ENCODE measurements at places on chromosomes 11 and 22. TPM values are rescaled to one million over a fixed set of nuclear protein-coding genes. Genes with fewer than 3 reads are reported as not detected.
A peak's percentile ranks its signal among the peaks of the same experiment; 100 is the strongest.

The NEU3 gene
- 14.2 TPM for polyA plus RNA-seq

The PKDREJ gene
- 0.41 TPM for polyA plus RNA-seq

The GDPD4 gene
- polyA plus RNA-seq = 0.67 TPM

The FOLR1 gene
- 4.4 TPM for polyA plus RNA-seq

The MS4A8 gene
- 5.8 TPM for polyA plus RNA-seq

The OR8B4 gene
- not detected for polyA plus RNA-seq

The SCGB1D2 gene
- polyA plus RNA-seq = not detected

The MAP6 gene
- polyA plus RNA-seq = 7.6 TPM

The SAA4 gene
- not detected for polyA plus RNA-seq

- DNase-seq = peak; percentile 76
These were observed at the start of gene INPPL1 for GRCh38 chr11:72224564-72225410. Gene INPPL1, plus strand, starts transcription at chr11:72224767. Its CDS starts 218 bp downstream, at chr11:72224985.

GRCh38 chr22:29470159-29470855 is 9.7 kb upstream of the NEFH start:
- peak; percentile 57 for DNase-seq

- peak; percentile 61 for DNase-seq
These were observed 20.0 kb downstream of the MARK2 start for GRCh38 chr11:63858628-63859550.

DNA sequence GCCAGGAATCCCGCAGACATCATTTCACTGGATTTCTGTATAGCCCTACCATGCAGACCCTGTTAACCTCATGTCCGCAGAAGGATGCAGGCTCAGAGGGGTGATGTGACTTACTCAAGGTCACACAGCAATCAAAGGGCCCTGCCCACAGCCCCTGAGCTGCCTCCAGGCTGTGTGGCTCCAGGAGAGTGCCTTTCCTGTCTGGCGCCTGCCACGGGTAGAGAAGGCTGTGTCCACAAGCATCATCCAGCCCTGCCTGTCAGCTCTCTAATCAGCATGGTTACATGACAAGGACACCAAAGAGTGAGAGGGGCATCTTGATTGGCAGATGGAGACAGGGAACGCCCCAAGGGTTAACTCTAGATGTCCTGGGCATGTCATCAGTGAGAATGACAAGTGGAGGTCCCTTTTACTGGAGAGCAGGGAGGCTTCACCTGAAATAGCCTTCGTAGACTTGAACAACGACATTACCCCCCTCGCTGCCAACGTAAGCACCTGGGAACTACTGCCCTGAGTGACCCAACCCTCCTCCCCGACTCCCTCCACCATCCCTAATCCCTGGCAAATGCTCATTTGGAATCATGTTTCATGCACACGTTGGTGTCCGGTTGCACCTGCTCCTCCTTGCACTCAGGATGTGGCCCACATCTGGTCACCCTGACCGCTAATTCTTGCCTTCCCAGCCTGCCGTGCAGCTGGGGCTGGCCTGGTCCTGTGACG is 6.9 kb downstream of the FGF19 start:
- no peak for DNase-seq

- peak; percentile 34 for DNase-seq
These were observed 320 bp downstream of the CLTCL1 start for GRCh38 chr22:19291218-19291579.

DNA sequence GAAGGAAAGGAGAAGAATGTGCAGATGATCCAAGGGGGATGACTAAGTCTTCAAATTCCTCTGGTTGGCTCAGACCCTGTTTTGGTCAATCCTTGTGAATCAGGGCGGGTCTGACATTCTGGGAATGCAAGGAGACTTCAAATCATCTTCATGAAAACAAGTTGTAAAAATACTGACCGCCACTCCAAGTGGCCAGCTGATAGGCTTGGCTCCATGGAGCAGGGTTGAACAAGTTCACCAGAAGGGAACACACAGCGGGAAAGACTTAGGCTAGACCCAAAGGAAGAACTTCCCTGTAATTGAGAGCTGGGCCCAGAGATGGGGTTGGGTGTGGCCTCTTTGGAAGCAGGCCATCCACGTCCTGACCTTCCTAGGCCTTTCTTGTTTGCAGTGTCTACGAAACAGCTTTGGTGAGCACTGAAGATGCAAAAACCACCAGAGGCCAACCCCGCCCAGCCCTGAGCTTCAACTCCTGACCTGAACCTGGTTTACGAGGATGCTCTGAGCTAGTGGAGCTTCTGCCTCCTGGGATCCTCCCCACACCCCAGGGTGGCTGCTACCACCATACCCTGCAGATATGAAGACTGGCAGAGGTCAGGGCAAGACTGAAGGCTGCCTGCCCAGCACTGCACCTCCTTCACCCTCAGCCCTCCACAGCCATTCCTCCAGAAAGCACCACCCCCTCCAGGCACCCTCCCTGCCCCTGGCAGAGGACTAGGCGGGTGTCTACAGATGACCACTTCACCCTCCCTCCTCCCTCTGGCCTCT is 26.1 kb downstream of the GDPD5 start:
- DNase-seq = peak; percentile 85

DNA sequence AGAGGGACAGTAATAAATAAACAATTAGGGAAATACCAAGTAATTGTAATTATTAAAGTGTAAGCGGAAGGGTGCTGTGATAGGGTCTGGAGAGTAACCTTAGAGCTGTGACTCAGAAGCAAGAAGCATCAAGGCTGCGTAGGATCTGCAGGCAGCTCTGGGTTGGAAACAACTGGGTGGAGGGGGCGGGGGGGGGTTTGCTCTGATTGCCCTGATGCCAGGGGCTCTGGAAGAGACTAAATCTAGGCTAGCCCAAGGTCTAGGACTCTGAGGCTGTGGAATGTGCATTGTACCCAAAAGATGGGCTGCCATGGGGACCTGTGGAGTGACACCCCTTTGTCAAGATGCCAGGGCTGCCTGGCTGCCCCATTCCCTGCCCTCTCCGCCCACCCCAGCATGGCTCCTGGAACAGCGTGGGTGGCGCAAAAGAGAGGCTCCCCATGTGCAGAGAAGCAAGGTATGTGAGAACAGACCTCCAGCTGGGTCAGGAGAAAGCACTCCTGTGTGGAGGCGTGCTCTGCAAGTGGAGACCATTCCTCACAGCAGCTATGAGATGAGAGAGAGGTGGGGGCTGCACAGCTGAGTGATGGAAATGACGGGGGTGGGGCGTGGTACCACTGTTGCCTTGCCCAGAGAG is 101.1 kb upstream of the CRYBB3 start:
- no peak for DNase-seq

DNA sequence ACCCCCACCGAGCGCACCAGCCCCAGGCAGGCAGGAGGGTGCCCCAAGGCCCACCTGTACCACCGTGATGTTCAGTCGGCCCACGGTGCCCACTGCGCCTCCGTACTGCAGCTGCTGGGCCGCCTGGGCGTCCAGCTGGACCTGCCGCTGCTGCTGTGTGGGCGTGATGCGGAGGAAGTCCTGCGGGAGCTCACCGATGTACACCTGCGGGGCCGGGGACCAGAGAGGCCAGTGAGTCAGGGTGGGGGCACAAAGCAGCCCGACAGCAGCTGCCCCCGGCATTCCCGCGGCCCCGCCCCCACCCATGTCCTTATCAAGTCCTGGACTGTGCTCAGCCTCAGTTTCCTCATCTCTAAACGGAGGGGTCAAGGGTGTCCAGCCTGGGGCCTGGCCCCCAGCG is 13.8 kb downstream of the TOLLIP start:
- DNase-seq = no peak

- peak; percentile 63 for DNase-seq
These were observed at the start of gene ELFN2 for GRCh38 chr22:37427135-37427710. Gene ELFN2, minus strand, starts transcription at chr22:37427479. Its CDS starts 51,945 bp downstream, at chr22:37375534.

DNA sequence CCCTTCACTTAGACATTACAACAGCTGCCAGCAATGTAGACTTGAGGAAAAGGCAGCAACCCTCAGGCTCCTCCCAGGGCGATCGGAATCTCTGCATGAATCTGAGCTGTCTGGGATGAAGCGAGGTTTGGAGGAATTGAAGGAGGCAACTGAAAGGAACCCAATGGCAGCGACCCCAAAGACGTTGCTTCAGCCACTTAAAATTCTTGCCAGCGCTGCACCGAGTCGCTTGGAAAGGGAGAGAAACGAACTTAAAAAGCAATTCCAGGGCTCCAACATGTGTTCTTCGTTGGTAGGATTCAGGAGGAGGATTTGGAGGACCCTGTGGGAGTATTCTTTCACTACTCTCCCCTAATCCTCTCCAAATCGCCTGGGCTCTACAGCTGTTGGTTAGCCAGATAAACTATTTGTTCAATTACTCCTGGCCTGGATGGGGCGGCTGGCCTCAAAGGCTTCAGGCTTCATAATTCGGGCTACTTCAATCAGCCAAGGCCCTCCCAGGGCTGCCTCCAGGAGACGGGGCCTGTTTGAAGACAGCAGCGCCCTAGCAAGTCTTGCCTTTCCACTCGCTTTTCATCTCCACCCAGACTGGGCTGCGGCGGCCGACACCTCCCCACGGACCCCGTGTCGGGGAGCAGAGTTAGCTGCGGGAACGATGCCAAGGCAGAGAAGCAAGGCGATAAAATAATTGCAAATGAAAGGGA is 72.4 kb upstream of the TMEM45B start:
- DNase-seq = peak; percentile 79

DNA sequence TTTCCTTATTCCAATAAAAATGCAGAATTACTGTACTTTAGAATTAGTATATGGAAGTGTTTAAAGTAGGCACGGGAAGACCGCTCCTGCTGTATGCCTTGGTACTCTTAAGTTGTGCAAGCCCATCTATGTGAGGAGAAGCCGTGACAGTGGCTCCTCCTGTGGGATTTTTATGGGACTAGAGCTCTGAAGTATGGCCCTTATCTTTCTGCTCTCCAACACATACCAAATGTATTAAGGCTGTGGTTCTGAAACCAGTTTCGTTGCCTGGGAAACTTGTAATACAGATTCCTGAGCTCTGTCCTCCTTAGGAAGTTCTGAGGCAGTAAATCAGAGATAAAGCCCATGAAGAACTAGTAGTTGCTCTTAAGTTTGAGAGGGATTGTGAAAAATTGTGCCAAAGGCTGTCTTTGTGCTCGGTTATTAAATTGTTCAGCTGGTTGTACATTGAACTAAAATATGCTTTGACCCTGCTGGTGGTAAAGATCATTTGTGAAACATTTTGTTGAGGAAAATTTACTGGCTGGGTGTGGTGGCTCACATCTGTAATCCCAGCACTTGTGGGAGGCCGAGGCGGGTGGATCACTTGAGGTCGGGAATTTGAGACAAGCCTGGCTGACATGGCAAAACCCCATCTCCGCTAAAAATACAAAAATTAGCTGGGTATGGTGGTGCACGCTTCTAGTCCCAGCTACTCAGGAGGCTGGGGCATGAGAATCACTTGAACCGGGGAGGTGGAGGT is 29.3 kb downstream of the RTN3 start:
- no peak for DNase-seq

DNA sequence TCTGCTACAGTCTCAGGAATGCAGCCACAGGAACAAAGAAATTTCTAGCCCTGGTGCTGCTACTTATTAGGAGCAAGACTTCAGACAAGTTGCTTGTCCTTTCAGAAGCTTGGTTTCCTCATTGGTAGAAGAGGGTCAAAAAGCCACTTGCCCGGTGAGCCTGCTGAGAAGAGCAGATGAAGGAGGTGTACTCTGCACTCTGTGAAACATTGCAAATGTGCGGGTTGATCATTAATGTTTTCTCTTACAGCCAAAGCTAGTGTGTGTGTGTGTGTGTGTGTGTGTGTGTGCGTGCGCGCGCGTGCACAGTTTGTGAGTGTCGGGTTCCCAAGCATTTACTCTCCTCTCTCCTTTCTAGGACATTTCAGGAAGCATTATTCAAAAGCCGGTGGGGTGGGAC is 86.3 kb upstream of the NNMT start:
- DNase-seq = no peak

GRCh38 chr11:110311783-110312579 is 15.6 kb upstream of the RDX start:
- no peak for DNase-seq

GRCh38 chr11:56911312-56911711 is 77.4 kb upstream of the OR5AK2 start:
- no peak for DNase-seq

DNA sequence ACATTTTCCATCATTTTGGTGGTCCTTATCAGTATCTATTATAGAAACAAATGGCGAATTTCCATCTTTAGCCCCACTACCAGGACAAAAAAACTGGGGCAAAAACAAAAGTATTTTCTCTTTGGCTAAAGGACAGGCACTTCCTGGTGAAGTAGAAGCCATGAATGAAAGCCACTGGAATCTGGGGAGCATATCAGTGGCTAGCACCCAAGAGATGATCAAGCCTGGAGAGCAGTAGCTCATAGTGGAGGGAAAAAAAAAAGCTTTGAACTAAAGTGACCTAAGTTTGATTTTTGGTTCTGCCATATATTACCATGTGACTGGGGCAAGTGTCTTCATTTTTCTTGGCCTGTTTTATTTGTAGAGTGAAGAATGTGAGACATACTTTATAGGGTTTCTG is 272.3 kb downstream of the GUCY1A2 start:
- no peak for DNase-seq

DNA sequence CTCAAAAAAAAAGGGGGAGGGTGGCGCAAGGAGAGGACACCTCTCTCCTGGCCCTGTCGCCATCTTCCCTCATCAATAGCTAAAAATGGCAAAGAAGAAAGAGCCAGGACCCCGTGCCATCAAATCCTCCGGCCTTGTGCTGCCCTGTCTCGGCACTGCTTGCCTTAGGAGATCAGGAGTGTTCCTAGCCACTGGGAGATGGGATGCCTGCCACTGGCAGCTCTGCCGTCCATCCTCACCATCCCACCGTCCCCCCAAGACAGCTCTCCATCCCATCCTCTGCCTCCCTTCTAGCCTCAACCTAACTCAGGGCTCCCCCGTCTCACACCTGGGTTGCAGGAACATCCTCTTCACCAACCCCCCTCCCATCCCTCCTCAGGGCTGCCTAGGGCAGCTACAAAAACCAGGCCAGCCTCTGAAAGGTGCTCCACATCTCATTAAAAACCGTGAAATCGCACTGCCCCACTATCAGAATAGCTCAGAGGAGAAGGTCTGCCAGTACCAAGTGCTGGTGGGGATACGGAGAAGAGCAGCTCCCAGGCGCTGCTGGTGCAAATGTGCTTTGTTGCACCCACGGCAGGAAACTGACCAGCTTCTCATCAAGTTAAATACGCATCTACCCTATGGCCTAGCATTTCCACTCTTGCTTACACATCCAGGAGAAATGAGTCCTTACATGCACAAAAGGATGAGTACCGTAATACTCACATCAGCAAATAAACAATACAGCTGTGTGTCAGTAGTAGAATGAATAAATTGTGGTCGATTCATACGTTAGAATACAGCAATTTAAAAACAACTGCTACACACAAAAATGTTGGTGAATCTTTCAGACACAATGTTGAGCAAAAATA is 31.7 kb upstream of the GCAT start:
- DNase-seq = no peak

- no peak for DNase-seq
These were observed 698.4 kb downstream of the TBC1D22A start for GRCh38 chr22:47460861-47461260.

- DNase-seq = no peak
These were observed 6.9 kb downstream of the BCR start for GRCh38 chr22:23187211-23187610.

DNA sequence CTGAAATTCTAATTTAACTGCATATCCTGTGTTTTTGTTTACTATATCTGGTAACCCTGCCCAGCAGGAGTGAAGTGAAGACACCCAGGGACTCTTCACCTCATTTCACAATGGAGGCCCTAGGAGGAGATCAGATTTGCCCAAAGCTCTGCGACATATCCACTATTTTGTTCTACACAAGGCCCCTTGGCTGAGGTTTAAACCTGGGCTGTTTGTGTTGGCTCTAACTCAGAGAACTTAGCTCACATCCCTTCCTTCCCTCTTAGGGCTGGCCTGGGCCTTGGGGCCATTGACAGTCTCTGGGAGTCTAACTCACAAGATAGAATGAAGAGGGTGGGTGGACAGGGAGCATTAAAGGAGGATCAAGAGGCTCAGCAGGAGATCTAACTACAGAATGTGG is 8.2 kb upstream of the PLA2G3 start:
- DNase-seq = no peak

- no peak for DNase-seq
These were observed 144.9 kb upstream of the NECTIN1 start for GRCh38 chr11:119873761-119874421.
